Trophoblast cell (in vitro differentiated cells and primary cell): ENCODE measurements at places on chromosomes 12 and 14.

DNA sequence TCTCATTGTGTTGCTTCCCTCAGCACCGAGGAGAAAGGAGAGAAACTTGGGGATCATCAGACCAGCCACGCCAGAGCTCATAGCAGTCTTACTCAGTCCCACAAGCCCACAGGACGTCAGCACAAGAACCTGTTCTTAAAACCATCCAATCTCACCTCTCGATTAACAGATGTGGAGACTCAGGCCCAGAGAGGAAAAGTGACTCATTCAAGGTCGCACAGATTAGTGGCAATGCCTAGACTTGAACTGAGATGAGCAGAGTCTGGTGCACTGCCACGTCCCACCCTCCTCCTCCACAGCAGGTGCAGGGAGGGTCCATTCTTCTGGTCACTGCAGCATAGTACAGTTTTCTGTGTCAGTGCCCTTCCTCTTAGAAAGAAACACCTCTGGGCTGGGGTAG, 154.9 kb upstream of the PZP start:
- DNase-seq: no peak

DNA sequence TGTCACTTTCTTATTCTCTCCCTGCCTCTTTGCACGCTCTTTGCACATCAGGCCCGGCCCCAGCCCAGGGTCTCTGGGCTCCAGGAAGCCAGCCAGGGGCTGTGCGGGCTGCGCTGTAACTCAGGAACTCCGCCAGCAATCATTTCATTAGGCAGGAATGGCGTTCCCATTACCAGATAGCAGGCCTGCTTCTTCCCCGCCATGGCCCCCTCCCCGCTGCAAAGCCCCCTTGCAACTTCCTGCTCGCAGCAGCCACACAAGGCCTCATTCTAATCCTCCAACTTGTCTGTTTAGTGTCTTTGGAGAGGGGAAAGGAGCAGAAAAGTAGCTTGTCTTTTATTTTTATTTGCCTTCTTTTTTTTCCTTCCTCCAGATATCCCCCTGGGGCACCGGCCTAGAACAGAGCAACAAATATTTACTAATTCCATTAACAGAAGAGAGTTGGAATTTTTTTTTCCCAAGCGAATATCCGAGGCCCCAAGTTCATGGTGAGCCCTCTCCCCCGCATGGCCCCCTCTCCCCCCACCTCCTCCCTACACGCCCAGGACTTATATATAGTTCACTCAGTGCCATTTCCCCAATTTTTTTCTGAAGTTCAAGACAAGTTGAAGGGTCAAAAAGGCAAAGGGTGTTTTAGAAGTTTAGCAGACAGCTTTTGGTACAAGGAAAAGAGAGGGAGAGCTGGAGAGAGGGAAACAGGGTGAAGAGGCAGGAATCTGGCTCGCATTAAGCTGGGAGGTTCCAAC, 329.4 kb upstream of the TBX3 start:
- DNase-seq: no peak

GRCh38 chr14:73058922-73059673, 764 bp downstream of the RBM25 start:
- DNase-seq: peak; percentile 38

- no peak for DNase-seq
These were observed 811 bp downstream of the ACYP1 start for GRCh38 chr14:75063013-75063412.

DNA sequence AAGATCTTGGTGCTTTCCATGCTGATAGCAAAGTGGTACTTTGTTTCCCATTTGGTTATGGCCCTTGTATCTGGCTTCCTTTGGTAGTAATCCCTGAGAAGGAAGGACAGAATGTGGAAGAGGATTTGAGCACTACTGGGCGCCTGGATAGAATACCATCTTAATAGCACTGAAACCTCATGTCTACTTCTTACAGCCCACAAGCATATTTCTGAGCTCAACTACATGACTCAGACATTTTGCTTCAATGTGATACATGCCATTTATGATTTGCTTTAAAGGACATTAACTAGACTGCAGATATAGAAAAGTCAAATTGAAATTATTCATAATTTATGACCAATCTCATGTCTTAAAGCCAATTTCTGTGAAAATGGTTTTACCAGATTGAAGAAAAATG, 80.4 kb downstream of the LIN7A start:
- no peak for DNase-seq

DNA sequence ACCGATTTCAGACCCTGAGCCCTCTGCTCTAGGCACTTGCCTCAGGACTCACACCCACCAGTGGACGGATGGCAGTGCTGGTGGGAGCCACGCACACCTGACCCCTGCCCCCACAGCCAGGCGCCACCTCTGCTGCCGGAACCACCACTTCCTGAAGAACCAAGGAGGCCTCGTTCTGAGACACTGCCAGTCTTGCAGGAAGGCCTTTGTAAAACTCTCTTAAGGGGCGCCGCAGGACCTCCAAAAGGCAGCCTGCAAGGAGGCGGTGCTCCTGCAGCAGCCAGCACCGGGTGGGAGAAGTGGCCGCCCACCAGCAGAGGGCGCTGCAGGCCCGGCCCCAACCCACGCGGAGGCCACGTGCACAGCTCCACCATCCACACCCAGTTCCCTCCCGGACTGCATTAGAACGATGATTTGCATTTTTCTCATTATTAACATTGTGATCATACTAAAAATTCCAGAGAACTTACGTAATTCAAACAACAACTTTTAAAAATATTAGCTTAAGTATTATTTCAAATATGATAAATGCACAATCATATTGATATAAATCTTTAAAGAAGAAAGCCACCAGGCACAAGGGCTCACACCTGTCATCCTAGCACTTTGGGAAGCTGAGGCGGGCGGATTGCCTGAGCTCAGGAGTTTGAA, 12.8 kb downstream of the STX2 start:
- peak; percentile 69 for DNase-seq

DNA sequence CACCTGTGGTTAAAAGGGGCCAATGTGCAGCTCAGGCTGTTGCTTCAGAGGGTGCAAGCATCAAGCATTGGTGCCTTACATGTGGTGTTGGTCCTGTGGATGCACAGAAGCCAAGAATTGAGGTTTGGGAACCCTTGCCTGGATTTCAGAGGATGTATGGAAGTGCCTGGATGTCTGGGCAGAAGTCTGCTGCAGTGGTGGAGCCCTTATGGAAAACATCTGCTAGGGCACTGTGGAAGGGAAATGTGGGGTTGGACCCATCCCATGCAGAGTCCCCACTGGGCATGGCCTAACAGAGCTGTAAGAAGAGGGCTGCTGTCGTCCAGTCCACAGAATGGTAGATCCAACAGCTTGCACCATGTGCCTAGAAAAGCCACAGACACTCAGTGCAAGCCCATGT, 36.6 kb downstream of the PCNX1 start:
- DNase-seq: no peak

GRCh38 chr12:96020314-96021003, 14.9 kb downstream of the LTA4H start:
- no peak for DNase-seq
